Activated T-helper 9 cell treated with anti-CD3 and anti-CD28 coated beads, Interleukin-2, amount 50 U/mL, for 16 hours (primary cell): ENCODE measurements at places on chromosomes 2 and 18.

DNA sequence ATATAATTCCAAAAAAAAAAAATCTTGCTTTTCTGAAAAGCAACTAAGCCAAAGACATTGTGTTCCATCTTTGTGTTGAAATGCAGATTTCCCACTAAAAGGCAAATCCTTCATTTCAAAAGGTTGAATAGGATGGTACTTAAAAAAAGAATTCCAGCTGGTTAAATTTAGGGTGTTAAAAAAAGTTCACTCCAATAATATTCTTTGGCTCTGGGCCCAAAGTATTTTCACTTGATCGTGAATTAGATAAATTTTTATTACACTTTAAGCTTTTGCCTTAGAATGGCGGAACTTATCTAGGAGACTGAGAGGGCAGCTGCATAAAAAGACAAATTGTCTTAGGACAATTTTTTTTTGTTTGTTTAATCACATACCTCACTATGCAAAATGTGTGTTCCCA lies 79.2 kb downstream of the BCL11A start:
- DNase-seq: no peak

DNA sequence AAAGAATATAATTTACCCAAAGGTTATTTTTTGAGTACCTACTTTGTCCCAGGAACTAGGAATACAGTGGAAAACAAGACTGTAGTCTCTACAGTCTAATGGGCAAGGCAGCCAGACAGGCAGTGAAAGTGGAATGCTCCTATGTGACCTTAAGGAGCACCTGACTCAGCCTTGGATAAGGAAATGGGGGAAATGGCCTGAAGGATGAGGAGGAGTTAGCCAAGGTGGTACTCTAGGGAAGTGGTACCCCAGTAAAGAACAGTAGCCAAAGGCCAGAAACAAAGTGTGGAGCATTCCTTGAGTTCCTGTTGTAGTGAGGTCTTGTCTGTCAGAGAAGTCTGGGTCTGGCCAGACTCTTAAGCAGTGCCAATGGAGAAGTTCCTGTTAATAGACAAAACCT lies 6.0 kb downstream of the ZNF397 start:
- DNase-seq: no peak

DNA sequence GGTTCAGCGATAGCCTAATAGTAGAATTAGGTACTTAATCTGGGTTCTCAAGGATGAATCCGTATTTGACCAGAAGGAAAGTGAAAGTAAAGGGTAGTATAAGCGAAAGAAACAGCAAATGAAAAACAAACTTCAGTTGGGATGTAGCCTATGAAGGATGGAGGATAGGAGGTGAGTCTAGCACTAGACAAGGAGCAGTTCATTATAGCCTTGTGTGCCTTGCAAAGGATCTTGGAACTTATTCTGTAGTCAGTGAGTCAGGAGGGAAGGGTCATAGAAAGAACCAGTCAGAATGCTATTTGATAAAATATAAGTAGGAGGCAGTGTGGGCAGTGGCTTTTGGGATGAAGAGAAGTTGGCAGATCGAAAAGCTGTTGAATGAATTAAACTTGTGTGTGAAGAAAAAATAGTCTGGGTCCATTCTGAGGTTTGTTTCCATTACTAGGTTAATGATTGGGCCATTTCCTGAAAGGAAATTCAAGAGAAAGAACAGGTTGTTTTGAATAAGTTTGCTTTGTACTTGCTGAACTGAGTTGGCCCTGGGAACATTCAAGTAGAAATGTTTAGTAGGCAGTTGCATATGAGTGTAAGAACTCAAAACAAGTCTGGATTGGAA lies 48.5 kb downstream of the ANKRD12 start:
- DNase-seq: no peak

DNA sequence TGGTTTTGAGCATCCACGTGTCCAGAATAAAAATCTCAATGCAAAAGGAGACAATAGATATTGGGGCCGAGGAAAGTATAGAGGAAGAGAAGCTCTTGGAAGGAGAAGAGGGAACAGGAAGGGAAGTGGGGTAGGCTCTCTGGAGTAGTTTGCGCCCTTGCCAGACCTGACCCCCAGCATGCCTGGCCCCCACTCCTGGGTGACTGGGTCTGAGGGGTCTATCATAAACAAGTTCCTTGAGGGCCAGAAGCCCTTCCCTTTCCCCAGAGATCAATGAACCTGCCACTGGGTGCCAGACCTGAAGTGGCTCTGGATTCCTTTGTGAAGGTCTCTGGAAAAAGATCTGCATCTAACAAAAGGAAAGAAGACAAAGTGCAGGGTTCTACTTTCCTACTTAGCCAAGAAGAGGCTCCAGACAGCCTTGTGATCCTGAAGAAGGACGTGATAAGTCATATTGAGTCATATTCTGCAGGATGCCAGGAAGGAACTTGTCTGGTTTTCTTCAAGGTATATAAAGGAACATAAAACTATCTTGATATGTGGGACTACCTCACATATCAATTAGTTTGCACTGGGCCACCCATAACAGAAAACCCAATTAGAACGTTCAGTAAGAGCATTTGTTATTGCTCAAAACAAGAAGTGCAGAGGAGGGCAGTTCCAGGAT lies 18.7 kb upstream of the ATOH8 start:
- DNase-seq: no peak

- DNase-seq: no peak
Observed at GRCh38 chr2:147051248-147051647, 793.6 kb upstream of the ACVR2A start.

GRCh38 chr2:152534460-152535135 lies 182.7 kb downstream of the PRPF40A start:
- no peak for DNase-seq

DNA sequence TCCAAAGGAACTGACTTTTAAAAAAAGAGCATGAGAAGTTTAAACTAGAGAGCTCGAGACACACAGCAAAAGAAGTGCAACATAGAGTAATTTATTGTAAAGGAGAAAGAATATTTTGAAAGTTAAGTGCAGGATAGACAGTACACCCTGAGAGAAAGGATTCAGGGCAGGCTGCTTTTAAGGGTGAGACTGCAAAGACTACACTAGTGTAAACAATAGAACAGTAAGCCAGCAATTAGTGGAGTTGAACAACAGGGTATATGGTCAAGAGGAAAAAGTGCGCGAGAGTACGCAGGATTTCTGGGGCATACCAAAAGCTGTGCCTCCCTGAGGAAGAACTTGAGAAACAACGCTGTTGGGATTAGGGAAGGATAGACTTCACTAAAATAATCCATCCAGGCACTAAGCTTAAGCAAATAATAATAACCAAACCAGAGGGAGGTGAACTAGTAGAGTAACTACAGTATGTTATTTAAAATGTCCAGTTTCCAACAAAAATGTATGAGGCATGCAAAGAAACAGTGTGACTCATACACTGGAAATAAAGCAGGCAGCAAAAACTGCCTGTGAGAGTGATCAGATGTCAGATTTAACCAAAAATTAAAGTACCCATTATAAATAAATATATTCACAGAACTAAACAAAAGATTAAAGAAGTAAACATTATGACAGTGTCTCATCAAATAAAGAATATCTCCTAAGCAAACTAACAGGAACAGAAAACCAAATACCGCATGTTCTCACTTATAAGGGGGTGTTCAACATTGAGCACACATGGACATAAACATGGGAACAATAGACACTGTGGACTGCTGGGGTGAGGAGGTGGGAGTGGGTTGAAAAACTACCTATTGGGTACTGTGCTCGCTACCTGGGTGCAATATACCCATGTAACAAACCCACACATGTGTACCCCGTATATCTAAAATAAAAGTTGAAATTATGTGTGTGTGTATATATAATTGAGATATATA lies 40.5 kb upstream of the EMILIN2 start:
- no peak for DNase-seq
